ENCODE measurements at places on chromosomes 6 and 20.

- DNase-seq: no peak
Measured at GRCh38 chr20:53352727-53353440, 240.8 kb downstream of the ZNF217 start.

DNA sequence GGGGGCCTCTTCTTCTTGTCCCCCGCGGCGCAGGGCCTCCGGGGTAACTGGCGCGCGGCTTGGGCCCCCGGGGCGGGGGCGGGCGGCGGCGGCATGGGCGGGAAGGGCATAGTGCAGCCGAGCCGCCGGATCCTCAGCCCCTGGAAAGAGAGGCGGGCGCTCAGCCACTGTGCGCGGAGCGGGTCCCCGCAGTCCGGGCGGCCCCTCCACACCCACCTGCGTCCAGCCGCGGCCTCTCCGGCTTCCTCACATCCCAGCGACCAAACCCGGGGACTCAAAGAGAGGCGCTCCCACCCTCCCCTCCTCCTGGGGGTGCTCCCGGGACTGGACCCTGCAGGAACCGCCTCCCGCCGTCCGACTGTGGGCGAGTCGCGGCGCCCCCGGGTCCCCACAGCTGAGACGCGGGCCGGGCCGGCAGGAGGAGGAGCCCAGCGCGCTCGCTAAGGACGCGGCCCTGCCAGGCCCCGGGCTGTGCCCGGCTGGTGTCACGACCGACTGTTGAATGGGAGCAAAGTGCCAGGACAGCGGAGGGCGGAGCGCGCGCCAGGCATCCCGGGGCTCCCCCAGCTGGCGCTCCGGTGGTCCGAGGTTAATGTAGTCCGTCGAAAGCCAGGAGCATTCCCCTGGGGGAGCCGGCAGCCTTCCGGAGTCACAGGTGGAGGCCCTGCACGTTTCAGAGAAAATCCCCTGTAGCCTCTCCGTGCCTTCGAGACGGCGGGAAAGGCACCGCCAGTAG lies at the start of gene PRR18:
Gene PRR18 (minus strand): TSS at position 360 of the 736 bp plus-strand sequence. CDS start 250 bp downstream, at position 110.
- no peak for DNase-seq

DNA sequence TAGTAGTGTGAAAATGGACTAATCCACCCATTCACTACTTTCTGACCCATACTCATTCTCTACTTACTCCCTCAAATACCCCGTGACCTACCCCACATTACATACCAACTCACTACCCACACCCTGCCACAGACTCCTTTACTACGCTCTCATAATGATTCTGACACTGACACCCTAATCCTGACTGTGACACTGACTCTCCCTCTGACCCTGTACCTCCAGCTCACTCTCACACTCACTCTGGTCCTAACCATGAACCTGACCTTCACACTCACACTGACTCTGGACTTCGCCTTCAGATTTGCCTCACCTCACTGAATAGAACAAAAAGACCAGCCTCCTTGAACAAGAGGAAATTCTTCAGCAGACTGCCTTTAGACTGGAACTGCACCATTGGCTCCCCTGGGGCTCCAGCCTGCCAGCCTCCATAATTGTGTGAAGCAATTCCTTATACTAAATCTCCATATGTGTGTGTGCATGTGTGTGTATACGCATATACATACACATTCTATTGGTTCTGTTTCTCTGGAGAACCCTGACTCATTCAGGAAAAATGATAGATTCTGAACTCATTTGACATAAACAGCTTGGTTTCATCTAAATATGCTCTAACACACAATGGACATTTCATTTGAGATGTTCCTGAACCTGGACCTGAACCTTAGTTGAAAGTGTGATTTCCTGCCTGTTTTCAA lies 10.5 kb upstream of the ZNF343 start:
- no peak for DNase-seq

DNA sequence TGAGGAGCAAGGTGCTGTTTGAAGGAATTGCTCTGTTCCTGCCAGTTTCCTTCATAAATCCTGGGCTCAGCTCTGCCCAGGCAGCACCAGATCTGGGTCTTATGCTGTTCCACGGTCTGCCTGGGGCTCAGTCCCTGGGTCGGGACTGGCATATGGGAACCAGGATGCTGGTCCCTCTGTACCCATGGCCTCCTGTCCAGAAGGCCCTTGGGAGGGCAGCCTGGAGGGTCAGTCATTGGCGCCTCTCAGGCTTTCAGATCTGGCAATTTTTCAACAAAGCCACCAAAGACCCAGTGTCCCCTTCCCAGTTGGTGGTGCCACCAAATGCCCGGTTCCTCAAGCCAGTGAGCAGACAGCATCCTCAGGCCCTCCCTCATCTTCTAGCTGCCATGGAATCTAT lies 232.7 kb upstream of the SULF2 start:
- DNase-seq: no peak

DNA sequence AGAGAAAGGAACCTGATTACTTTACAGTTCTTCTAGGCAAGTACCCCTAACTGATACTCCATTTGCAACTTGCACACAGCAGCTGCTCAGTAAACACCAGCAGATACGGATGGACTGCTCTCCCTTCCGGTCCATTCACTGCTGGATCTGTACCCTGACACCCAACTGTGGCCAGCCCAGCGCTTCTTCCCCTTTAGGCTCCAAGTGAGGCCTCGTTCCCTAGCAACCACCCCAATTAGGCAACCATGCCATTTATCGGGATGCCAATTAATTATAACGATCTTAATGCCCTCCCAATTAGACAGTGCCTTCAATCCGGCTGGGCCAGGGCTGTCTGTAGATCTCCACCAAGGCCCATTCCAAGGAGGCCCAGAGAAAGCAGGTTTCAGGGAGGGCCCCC lies 3.2 kb downstream of the SULF2 start:
- no peak for DNase-seq

GRCh38 chr20:32165836-32166545 lies 41.6 kb downstream of the PLAGL2 start:
- DNase-seq: no peak

GRCh38 chr6:54690596-54690995 lies 156.0 kb upstream of the FAM83B start:
- DNase-seq: no peak

DNA sequence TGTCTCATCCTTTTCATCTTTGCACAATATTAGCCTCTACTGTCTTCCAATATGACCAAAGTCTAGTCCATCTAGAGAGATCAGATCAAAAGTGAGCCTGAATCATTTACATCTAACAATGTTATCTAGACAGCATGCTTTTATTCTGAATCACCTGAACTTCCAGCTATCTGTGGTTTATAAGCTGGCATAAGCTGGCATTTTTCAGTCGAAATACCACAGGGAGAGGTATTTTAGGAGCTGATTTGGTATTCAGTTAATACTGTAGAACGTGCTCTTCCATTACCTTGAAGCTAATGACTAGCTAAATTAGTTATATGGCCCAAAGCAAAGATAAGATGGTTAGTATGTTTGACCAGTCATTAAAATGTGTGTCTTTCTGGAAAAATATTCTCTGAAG lies 188.3 kb upstream of the AGPAT4 start:
- DNase-seq: no peak

DNA sequence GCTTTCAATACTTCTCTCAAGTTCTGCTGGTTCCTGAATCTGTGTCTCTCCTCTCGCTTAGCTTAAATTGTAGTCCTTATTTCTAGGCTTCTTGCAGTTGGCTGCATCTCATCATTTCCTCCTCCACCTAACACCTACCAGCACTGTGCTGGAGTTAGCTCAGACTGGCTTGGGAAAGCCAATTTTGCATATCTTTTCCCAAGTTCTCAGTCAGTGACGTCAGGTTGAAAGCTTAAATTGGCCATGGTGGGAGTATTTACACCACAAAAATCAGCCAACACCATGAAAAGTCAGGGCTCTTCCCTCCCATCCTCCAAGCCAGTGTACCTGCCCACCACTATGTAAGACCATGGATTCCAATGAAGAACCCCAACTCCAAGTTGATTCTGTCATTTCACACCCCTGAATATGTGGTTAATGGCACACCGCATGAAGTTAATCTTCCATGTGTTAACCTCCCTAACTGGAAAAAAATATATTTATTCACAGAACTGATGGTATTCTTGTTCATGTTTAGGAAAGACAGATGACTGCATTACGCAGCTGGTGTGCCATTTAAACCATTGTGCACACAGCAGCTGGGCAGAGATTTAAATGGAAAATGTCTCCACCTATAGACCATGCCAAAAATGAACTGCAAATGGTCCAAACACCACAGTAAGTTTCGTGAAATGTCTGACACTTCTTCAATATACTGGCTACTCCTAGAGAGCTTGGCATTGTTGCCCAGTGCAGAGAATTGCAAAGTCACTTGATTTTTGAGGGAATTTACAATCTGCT lies 274.1 kb upstream of the MAP3K7 start:
- DNase-seq: no peak

DNA sequence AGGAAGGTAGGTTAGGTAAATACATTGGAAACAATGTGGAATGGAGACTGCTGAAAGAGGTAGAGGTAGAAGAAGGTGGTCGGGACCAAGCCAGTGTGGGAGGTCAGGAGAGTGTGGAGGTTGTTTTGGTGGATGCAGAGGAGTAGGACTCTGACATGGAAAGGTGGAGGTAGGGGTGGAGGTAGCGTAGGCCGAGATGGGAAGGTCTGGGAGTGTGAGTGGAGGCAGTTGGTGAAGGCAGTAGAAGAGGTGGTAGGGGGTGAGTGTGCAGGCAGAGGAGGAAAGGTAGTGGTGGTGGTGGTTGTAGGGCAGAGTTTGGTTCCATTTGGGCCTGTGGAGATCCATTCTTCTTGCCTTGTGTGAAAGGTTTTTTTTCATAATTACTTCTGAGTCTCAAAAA lies 599.6 kb upstream of the FLRT3 start:
- no peak for DNase-seq

DNA sequence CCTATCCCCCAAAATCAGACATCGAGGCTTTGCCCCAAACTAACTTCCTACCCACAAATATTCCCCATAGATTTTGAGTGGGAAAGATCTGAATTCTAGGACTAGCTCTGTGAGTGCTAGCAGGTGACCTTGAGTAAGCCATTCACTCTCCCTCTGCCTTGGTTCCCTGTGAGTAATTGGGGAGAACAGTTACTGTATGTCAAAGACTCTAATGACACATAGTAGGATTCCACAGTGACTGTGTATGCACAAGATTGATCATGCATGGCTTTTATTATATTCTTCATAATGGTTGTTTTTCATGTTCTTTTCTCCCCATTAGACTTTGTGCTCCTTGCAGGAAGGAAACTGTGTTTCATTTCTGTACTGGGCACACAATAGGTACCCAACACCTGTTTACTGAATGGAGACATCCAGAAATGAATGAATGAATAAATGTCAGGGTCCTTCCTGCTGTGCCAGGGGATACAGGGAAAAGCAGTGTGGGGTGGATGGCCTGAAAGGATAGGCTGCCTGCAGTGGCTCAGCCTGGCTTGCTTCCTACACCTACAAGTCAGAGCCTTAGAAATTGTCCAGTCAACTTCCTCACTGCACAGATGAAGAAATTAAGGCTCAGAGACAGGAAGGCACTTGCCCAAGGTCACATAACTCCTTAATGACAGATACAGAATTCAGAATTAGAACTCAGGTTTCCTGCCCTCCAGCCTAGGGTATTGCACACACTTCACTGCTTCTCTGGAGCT lies 901 bp upstream of the TMEM151B start:
- no peak for DNase-seq

GRCh38 chr6:122790028-122790422 lies 967 bp downstream of the SMPDL3A start:
- no peak for DNase-seq

GRCh38 chr6:34992376-34992775 lies 103.3 kb downstream of the ANKS1A start:
- no peak for DNase-seq

GRCh38 chr6:76768556-76768955 lies 694.7 kb downstream of the HTR1B start:
- no peak for DNase-seq

DNA sequence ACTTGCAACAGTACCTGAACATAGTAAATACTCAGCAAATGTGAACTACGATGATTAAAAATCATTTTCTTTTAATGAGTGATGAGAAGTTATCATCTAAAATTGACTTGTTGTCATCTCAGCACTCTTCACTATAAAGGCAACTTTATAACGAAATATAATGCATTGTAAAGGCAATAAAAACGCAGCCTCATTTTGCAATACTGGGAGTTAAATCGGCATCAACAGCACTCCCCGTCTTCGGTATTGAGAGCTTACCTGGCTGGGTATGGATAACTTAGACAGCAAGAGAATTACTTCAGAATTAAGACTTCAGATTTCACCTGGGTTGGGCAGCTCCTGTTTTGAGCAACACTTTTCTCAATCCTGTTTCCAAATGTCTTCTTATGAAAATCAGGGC lies 20.8 kb downstream of the NKX2-2 start:
- no peak for DNase-seq

DNA sequence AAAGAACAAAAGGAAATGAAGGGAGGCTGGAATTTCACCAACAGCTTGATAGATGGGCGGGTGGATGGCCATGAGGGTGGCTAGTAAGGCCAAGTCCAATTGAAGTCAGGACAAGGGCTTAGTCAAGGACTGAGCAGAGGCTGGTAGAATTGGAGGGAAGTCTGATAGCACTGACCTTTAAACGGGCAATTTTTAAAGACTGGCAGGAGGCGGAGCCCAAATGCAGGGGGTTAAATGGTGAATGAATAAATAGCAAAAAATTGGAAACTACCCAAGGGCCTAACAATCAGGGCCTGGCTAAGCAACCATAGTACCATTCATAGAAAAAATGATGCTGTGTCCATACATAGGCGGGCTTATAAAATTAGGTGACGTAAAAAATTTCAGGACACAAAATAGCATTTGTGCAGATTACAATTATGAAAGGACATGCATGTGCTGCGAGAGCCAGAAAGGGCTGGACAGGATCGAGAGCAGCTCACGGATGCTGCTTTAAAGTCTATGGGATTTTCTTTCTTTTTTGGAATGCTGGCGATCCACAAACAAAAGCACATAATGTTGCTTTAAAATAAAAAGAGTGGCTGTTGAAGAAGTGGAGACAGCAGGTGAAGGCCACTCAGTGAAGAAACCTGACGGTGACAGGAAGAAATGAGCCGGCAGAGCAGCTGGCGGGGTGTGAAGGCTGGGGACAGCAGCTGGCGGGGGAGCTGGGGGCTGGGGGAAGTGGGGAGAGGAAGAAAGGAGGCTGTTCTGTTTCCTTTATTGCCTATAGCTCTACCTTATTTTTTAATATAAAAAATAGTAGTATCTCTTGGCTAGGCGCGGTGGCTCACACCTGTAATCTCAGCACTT lies 42.8 kb upstream of the TAF8 start:
- DNase-seq: no peak

GRCh38 chr6:132512342-132512637 lies 626 bp downstream of the STX7 start:
- no peak for DNase-seq

- DNase-seq: no peak
Measured at GRCh38 chr20:47304287-47304686, 52.2 kb downstream of the ZMYND8 start.

- DNase-seq: no peak
Measured at GRCh38 chr6:122717350-122717749, 62.2 kb upstream of the FABP7 start.

Measured in T-helper 1 cell (primary cell).